ENCODE measurements at places on chromosomes 2 and 18.

DNA sequence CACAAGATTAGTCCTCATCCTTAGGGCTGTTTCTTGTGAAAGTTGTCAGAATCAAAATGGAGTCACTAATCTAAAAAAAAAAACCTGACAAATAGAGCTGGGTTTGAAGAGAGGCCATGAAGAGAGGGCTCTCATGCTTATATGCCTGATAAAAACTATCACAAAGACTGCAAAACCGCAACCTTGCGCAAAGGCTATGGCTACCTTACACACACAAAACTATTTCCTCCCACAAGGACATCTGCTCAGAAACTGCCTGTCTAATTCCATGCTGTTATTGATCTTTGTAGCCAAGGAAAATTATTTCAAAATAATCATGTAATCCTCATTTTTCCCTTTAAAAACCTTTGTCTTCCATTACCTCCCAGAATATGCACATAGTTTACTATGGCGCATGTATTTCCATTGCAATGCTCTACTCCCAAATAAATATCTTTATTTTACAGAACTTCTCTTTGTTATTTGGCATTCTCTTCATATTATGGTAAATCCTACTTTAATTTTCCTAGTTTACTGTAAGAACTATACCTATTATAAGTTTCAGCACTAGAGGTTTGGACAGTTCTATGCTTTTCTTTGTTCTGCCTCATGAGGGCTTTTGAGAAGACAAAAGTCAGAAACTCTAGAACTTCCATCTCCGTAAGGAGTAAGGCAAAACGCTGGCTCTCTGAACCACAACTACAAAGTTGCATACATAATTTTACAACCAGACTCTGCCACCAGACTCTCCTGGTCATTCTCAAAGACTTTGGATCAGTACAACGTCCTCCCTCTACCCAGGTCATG is 9.6 kb upstream of the DPYSL5 start:
- DNase-seq = no peak

- no peak for DNase-seq
Observed at GRCh38 chr2:36530178-36530982, 67.6 kb downstream of the FEZ2 start.

DNA sequence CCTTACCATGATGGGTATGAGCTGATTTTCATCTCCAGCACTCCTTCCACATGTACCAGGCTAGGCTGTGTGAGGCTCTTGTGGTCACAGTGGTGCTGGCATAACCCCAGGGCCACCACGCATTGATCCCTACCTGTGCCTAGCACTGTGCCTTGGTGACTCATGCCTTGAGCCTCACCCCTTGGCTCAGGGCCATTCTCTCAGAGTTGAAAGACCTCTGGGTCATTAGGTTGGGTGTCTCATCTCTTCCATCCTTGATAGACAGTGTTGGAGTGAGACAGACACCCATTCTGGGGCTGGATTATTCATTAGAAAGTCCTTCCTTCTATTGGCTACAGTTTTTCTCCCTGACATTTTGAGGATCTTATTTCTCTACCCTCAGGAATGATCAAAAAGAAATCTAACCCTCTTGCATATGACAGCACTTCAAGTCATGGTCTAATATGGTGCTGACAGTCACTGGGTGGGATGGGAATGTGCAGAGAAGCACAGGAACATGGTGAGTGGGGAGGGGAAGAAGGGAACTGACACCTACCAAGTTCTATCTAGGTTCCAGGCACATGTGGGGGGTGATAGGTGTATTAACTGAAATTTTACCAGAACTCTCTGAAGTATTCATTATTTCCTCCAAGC is 41.3 kb downstream of the DYSF start:
- no peak for DNase-seq

DNA sequence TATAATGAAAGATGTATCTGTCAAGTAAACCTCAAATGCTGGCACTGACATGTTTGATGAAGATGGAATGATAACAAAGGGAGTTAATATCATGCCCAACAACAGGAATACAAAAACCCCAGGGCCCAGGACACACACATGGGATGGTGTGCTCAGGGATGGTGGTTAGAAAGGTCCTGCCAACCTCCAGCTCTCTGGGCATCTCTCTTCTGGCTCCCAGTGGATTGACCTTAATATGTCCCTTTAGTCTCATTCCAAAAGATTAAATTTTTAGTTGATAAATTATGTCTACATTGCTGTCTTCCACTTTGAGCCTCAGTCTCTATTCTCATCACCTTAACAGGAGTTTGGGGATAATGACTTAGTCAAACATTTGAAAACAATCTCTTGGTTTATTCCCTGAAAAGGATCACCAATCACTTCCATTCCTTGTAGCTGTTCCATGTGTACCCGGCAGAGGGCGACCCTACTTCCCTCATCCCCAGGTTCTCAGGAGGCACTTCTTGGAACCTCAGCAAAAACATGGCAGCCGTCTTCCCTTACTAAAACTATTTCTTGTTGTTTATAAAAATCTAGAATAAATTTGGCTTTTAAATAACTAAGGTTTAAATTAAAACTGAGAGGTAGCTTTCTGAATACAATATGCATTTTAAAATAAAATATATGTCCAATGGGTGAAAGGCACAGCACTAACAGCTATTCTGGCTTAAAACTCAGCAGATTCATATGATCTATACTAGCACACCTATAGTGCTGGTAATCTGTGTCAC is 29.6 kb downstream of the MCEE start:
- DNase-seq = peak; percentile 36

DNA sequence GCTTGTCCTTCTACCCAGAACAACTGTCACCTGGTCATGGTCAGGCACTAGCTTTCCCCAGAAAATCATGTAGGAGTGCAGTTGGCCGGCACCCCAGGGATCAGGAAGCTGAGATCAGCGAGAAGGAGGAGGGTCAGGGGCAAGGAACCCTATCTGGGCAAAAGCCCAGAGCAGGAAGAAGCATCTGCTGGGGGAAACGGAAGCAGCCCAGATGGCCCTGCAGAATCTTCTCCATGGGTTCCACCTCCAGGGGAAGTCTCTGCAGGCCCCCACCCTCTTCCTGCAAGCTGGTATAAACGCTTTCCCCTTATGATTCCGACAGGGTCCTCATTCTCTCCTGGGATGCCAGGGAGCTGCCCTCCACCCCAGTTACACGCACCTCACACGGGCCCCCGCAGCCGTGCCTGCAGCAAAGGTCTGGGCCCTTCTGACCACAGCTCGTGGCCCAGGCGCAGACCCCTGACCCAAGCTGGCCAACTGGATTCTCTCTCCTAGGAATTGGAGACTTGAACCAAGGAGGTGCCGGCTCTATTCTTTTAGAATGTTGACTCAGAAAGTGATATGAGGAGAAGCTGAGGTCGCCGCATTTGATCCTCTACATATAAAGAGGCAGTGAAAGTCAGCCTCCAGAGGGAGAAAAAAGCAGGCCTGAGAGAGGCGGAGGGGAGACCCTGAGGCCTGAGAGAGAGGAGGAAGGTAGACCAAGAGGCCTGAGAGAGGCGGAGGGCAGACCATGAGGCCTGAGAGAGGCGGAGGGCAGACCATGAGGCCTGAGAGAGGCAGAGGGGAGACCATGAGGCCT is 71.0 kb downstream of the STPG4 start:
- no peak for DNase-seq

DNA sequence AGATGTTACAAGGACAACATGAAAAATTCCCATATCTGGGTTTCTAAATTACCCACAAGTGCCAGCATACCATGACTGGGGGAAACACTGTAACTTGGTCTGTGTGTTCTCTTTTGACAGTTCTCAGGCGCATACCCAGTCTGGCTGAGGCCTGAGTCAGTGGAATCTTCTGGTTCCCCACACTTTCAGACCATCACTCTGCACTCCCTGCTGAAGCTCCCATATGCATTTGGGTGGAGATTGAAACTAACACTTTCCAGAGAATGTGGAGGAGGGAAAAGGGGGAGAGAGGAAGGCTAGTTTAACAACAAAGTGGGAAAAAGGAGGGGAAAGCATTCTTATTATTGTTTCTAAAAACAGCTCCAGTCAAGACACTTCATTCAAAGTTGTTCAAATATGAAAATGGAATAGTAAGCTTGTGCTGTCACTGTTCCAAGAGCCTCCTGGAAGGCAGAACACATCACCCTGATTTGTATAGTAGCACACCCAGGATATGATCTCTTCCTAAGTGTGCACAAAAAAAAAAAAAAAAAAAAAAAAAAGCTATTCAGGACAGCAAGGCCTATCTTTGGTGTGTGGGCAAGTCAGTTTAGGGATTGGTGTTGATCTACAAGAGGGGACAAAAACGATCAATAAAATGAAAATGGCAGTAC is 48.1 kb upstream of the CTIF start:
- DNase-seq = no peak

- DNase-seq = peak; percentile 12
Observed at GRCh38 chr2:241064008-241064801, 37.9 kb downstream of the MTERF4 start.

All from NCI-H2171 (cell line).